ENCODE measurements at places on chromosomes 4 and X.

DNA sequence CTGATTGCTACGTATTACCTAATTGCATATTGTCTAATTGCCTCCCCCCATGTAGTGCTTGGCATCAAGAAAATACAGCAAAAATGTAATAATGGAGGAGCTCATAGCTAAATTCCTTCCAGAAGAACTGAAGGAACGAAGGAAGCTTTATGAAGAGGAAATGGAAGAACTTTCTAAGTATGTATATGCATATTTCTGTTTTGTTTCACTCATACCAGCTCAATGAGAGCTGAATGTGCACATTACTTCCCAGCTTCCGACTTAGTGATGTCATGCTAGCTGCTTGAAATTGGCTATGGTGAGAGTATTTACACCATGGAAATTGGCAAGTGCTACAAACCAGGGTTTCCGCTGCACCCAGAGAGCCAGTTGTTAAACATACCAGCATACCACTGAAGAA, 34.7 kb downstream of the LONRF3 start:
- DNase-seq = peak; percentile 73

- no peak for DNase-seq
Measured at GRCh38 chrX:152528193-152528592, 77.1 kb upstream of the GABRA3 start.

DNA sequence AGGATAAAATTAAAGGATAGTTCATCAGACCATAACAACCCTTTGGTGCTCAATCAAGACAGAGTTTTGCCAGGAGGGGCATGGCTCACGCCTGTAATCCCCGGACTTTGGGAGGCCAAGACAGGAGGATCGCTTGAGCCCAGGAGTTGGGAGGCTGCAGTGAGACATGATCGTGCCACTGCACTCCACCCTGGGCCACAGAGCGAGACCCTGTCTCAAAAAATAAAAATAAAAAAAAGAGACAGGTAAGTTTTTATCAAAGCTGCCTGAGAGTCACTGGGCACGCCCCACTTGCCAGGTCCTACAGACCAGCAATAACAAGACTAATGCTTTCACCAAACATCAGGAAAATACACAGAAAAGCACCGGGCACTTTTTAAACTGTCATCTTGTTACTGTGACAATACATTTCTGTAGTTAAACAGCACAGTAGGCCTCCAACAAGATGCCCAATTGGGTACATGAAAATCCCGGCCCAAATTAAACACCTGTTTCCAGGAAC, 765 bp downstream of the CFAP97 start:
- DNase-seq = no peak

- DNase-seq = no peak
Measured at GRCh38 chr4:120055162-120055561, 11.5 kb downstream of the MAD2L1 start.

GRCh38 chrX:37314531-37314930, 34.6 kb upstream of the PRRG1 start:
- DNase-seq = peak; percentile 29

- DNase-seq = no peak
Measured at GRCh38 chr4:5755679-5756078, 44.7 kb downstream of the EVC start.

GRCh38 chr4:63906660-63907183, 502.5 kb downstream of the TECRL start:
- DNase-seq = no peak

DNA sequence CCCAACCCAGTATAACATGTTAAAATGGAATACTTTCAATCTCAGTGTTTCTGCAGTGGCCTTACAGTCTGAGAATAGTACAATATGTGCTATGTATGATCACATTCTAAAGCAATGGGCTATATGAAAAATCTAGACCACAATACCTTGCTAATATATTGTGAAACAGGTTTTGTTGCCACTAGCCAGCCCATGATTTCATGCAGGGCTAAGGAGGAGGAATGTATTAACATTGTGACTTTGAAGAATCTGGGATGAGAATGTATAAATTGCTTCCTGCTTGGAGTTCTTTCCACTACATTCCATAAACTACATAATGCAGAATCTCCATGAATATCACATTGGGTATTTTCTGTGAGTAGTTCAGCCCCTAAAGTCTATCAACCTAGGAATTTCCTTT, 935.4 kb upstream of the GRIA3 start:
- no peak for DNase-seq

DNA sequence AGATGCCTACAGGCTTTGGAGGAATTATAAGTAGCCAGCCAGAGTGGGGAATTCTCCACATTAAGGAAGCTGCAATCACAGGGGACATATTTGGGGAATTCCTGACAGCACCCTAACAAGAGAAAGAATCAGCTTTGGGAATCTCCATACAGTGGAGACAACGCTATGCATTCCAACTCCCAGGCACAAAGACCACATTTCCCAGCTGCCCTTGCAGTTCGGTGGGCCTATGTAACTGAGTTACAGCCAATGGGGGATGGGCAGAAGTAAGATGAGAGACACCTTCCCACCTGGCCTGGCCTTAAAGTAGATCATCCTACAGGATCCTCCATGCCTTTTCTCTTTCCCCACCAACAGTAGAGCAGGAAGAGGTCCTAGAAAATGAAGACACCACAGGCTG, 43.4 kb upstream of the CCKAR start:
- DNase-seq = no peak

DNA sequence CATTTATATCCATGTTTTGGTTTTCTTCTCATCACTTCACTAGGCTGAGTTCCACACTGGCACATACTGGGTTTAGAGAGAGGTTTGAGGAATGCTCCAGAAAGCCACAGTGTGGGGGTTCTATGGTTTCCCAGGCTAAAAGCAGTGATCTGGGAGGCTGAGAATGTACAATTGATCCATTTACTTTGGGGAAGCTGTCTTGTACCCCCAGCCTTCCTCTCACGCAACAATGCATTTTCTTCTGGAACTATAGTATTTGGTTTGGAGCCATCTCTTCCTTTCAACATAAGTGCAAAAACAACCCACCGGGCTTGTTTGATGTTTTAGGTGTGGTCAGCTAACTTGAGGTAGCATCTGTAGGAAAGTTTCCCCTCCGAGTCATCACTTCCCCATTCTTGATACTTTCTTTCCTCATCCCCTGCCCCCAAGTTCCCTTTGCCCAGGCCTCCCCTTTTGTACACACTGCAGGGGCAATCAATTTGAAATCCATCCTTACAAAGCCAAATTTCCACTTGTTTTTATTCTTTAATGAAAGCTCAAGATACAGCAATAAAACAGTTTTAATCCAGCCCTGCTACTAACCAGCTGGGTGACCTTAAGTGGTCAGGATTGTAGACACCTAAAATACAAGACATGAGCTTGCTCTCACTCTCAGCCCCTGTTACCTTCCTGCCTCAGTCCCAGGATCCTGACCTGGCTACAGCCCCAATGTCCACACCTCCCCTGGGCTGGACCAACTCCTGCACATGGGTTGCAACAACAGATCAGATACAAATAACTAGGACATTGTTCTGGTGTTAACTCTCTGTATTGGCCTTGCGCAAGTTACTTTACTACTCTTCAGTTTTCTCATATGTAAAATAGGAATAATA, 109.2 kb downstream of the FHDC1 start:
- DNase-seq = no peak

DNA sequence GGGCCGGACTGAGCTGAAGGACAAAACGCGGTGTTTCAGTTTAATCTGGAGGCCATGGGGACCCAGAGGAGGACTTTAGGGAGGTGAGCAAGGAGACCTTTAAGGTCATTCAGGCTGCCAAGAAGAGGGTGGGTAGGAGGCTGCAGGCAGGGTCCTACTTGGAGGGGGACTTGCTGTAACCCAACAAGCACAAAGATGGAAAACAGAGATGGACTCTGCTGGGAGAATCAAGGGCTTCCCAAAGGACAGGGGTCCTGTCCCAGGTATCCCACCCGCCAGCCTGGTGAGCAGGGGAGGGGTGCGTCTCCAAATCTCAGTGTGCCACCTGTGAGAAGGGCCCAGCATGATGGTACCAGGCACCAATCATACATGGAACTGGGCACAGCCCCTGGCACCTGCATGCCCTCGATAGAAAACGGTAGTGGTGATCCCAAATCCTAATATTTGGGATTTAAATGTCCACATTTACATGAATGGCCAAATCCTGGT, 3.9 kb upstream of the HAUS3 start:
- DNase-seq = peak; percentile 44

- no peak for DNase-seq
Measured at GRCh38 chr4:24126776-24127175, 236.9 kb upstream of the PPARGC1A start.

DNA sequence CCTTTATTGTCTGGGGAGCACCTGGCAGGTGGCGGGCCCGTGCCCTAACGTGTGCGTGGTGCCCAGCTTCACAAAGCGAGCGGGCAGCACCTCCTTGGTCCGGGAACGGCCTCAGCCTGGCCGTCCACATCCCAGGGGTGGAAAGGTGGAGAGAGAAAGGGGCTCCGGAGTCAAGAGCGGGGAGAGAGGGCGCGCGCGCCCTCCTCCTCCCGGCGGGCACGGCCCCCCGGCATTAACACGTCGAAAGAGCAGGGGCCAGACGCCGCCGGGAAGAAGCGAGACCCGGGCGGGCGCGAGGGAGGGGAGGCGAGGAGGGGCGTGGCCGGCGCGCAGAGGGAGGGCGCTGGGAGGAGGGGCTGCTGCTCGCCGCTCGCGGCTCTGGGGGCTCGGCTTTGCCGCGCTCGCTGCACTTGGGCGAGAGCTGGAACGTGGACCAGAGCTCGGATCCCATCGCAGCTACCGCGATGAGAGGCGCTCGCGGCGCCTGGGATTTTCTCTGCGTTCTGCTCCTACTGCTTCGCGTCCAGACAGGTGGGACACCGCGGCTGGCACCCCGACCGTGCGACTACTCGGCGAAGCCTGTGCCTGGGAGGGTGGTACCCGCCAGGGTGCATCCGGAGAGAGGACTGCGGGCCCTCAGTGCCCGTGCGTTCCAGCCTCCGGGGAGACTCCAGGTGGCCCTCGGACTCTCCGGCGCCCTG, at the start of gene KIT:
KIT (plus strand) TSS at position 407 of the 701 bp plus-strand sequence; CDS start at position 465, 58 bp downstream.
- DNase-seq = peak; percentile 71

DNA sequence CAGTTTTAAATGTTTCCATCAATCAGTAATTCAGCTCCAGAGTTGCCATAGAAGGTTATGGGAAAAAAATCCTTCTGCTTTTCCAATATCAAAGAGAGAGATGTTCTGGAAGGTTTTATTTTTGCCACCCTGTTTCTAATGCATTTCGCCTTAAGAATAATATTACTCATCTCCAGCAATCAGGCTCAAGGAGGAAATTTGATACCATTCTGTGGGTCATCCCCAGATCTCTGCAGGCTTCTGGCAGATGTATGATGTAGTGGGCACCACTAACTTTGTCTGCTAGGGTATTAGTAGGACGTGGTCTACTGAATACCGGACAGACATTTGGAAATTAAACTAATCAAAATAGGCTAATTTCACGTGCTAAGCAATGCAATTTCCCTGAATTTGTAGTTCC, 645.4 kb upstream of the TENM3 start:
- DNase-seq = peak; percentile 86

GRCh38 chr4:167873496-167873895, 218.8 kb upstream of the ANXA10 start:
- DNase-seq = no peak

GRCh38 chr4:20126906-20127305, 124.8 kb upstream of the SLIT2 start:
- DNase-seq = peak; percentile 78

- DNase-seq = peak; percentile 31
Measured at GRCh38 chr4:22434895-22435294, 81.0 kb downstream of the ADGRA3 start.

- DNase-seq = no peak
Measured at GRCh38 chr4:101288365-101289145, 58.8 kb downstream of the PPP3CA start.

GRCh38 chr4:14176613-14177012, 549.1 kb upstream of the BOD1L1 start:
- no peak for DNase-seq

DNA sequence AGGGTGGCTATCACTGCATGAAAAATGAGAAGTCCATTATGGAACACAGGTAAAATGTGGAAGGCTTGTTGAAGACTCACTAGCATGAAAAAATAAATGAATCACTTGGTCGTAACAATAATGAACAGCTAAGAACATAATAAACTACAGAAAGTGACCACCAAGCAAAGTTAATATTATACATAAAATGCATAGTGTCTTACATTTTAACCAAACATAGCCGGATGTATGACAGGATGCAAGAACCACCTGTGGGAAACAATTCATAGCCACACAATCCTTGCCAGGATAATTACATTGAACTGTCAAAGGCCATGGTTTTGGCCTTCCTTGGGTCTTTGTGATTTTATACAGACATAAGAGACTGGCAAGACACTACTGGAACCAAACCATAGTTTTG, 81.9 kb upstream of the ATXN3L start:
- DNase-seq = no peak

DNA sequence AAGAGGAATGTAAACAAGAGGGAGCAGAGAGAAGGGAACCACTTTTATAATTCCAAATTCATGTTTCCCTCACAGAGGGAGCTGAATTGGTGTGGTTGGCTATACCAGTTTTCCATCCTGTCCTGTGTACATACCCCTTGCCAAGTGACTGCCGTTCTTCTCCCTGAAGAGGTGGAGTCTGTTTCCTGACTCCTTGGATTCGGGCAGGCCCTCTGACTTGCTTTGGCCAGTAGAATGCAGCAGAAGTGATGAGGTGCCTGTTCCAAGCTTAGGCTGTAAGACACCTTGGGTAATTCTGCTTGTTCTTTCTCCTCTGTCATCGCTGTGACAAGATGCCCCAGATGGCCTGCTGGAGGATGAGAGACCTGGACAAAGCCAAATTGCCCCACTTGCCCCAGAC, 124.7 kb downstream of the UCHL1 start:
- no peak for DNase-seq

DNA sequence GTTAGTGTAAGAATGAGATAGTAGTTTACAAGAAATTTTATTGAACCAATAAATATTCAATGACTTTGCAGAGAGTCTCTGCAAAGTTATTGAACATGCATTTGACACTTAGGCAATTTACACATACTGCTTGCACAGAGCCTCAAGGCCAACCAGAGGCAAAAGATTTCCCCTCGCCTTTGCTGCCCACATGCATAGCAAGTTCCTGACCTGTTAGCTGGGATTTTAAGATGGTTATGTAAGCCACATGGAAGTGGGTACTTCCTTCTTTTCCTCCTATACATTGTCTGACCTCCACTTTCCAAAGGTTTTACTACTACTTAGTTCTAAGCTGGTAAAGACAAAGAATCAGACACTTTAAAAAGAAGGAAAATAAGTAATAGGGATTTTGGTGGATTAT, 430.1 kb upstream of the FRG1 start:
- DNase-seq = no peak

DNA sequence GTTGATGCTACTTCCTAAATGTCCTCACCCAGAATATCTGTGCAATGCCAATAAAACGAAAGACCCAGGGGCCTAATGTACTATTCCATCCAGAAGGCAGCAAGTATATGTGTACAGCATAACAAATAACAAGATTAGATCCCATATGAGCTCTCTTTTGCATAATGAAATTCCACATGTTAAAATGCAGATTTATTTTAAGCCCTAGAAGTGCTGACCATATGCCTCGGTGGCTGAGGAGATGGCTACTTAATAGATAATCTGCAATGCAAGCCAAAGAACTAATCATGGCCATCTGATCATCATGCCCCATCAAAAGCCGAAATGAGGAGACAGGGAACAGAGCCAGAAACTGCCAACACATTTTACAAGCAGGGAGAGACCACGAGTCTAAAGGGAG, 293.5 kb downstream of the KCNIP4 start:
- DNase-seq = no peak

All from osteoblast (primary cell).